HTR-8/SVneo (cell line): ENCODE measurements at places on chromosomes 1 and 21.

DNA sequence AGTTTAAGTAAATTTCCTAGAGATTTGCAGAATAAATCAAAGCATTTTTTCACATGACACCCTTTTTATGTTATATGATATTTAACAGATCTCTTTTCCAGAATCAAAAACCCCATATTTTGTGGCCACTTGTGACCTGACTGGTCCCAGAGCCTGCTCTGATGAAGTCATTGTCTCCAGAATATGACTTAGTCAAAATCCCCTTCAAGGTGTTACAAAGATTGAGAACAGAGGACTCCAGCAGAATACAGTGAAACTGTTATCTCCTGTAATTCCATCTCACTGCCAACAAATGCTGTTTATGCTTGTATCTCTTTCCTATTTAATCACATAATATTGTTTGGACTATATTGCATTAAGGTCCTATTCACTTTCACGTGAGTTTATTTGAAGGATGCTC lies 25.6 kb downstream of the RGS1 start:
- no peak for DNase-seq

- DNase-seq: no peak
Observed at GRCh38 chr1:241136389-241136788, 220.6 kb downstream of the RGS7 start.

DNA sequence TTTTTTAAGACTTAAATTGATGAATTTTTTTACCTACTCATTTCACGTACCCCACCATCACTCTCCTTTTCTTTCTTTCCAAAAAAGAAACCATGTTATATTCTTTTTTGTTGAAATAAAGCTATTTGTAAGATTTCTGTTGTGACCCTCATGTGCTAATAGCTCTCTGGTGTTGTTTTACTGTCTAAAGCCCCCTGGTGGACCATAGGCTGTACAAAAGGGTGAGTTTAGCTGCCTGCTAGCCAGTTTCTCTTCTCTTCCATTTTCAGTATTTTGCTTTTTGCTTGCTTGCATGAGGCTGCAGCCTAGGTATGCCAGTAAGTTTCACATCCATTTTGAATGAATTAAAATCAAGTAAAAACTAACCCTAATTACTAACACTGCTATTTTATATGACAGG lies 15.6 kb upstream of the VAMP3 start:
- no peak for DNase-seq

DNA sequence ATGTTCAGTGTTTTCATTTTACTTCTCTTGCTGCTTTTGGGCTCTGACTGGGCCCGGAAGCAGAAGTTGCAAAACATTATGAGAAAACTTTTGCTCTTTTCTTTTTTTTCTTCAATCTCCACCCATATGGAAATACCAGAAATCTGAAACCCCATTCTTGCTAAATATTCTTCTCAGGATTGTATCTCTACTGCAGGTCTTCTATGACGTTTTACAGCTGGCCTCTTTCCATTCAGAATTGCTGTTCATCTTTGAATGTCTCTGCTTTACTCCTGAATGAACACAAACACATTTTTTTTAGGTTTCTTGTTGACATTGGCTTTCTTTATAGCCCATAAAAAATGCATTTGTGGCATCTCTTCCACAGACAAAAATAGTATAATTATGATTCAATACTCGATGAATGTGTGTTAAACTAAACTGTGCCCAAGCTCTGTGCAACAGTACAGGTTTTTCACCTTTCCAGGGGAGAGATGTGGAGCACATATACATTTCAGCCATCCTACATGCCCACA lies 18.8 kb downstream of the PTPRC start:
- DNase-seq: peak; percentile 51

DNA sequence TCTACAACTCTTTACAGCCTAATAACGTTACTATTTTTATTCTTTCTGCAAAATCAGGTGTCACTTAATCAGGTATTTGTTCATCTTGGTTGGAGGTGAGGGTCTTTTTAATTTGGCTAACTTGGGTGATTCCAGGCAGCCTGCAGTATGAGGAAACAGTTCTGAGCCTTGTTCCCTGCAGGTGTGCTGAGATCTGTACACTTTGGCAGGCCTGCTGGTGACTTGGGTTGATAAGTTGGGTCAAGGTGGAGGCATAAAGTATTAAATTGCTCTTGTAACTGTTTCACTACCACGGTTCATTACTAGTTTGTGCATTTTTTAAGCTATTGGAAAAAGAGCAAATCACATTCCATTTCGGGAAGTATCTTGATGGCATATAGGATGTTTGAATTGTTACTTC lies 10.0 kb downstream of the MAP3K21 start:
- no peak for DNase-seq

- DNase-seq: peak; percentile 41
Observed at GRCh38 chr1:28144203-28145135, 32.0 kb downstream of the PTAFR start.
